Activated CD4-positive, alpha-beta T cell treated with anti-CD3 and anti-CD28 coated beads, Interleukin-2, amount 50 U/mL, for 4 hours (primary cell): ENCODE measurements at places on chromosomes 3 and 15.

DNA sequence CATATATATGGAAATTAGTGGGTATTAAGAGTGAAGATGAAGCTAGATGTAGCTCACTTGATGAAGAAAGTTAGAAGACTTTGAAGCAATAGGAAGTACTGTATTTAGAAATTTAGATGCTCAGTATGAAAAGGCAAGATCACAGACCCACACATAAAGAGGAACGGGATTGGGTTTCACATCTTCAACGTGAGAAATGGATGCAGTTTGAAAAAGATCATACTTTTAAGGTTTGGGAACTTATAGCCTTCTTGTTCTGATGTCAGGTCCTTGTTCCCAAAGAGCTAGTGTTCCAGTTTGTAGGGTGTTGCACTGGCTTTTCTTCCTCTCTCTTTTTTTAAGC is 16.7 kb downstream of the AP3S2 start:
- DNase-seq = no peak

DNA sequence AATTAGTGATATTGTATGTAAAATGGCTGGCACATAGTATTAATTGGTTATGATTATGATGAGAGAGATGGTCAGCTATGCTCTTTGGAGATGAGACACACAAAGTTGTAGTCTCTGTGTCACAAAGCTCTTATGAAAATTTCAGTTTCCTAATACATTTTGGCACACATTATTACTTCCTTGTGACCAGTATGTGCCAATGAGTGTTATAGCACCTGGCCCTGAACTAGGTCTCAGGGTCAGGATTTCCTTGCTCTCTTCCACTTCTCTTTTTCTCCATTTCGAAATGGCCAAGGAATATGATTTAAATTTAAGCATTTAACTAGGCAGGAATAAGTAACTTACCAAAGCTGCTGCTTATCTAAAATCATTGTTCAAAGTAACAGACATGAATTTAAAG is 28.0 kb downstream of the TIPARP start:
- no peak for DNase-seq

- DNase-seq = peak; percentile 27
These were observed at the start of gene ADAMTS7 for GRCh38 chr15:78811124-78811824. TSS of gene ADAMTS7 (minus strand) at chr15:78811464. CDS start at chr15:78811220, 244 bp downstream.

- DNase-seq = no peak
These were observed 74.0 kb downstream of the CHRNA7 start for GRCh38 chr15:32104061-32104995.

GRCh38 chr3:46495901-46496456 is 1.8 kb upstream of the RTP3 start:
- DNase-seq = no peak

DNA sequence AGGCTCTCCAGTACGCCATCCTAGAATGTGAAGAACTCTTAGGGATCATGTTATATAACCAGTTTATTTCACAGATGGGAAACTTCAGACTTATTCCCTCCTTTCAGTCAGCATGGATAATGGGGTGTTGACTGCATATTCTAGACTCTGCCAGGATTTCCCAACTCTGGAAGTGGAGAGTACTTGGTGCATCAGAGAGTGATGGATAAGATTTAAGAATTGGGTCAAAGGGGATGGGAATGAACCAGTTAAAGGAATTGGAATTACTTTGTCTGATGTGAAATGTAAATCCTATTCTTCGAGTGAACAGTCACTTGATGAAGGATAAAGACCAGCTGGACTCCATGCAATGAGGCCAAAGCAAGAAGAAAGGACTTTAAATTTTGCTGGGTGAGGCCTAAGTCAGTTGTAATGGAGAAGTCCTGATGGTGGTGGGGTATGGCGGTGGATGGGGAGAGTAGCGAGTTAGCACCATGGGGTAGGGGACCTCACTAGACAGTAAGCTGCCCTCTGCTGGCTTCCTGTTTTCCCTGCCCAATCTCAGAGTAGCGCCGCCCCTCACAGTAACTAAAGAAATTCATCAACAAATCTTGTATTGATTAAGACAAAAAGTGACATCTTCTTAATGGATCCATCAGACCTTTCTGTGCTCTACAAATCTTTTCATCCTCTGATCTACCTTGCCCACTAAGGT is 7.3 kb upstream of the CACNA1D start:
- no peak for DNase-seq

DNA sequence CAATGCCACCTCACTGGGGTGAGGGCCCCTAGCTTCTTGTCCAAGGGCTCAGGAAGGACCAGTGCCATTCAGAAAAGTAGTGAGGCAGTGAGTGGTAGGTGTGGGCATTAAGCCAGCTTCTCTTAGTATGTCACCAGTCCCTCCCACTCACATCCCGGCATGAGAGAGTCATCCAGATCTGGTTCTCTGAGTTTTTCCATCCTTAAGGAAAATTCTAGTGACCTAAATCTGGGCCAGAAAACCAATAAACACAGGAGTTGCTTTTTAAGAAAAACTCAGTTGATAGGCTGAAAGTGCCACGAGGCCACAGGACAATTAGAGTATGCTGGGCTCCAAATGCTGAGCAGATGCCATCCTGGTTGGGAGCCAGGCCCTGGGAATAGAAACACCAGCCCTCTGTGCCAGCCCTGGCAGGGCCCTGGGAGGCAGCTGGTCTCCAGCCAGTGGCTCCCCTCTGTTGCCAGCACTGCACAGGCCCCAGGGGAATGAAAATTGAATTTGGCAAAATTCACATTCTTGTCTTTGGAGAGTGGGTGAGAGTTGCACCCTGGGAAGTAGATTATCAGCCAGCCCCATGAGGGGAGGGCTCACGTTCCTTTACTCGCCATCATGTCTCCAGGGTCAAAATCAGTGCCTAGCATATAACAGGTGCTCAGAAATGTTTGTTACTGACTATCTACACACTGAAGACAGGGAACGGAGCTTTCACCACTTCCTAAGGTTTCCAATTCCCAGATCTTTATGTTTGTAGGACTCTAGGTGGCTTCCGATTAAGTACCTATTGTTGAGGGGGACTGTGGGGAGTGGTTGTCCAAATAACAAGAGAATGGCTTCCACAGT is 52.8 kb downstream of the FAM43A start:
- no peak for DNase-seq

DNA sequence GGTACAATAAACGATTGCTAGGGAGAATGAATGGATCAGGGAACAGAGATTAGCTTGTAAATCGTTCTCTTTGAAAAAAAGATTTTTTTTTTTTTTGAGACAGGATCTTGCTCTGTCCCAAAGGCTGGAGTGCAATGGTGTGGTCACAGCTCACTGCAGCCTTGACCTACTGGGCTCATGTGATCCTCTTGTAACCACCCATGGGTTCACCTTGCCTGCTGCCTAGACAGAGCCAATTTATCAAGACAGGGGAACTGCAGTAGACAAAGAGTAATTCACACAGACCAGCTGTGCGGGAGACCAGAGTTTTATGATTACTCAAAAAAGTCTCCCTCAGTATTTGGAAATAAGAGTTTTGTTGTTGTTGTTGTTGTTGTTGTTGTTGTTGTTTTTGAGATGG is 39.6 kb downstream of the METTL6 start:
- no peak for DNase-seq

- peak; percentile 87 for DNase-seq
These were observed at the start of gene GOLGA8A for GRCh38 chr15:34437687-34438086. TSS of gene GOLGA8A (minus strand) at chr15:34437808. CDS start at chr15:34389691, 48,117 bp downstream.

- DNase-seq = no peak
These were observed 3.7 kb downstream of the EHD4 start for GRCh38 chr15:41968701-41969100.

DNA sequence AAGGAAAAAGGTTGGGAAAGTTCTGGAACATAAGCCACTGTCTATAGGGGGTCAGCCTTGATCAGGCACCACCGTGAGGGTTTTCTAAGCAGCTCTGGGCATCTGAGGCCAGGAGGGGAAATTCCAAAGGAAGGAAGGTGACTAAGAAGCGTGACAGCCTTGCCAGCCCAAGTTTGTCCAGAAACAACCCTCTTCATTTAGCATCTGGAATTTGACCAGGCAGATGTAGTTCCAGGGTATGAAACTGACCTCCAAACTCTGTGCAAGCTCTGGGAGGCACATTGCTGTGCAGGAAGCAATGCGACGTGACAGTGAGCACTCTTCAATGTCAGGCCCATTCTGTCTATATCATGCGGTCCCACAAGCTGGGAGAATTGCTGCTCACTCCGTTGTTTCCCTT is 85.4 kb upstream of the TPM1 start:
- DNase-seq = no peak

- DNase-seq = no peak
These were observed 151.3 kb downstream of the CFAP20DC start for GRCh38 chr3:58898513-58898912.

DNA sequence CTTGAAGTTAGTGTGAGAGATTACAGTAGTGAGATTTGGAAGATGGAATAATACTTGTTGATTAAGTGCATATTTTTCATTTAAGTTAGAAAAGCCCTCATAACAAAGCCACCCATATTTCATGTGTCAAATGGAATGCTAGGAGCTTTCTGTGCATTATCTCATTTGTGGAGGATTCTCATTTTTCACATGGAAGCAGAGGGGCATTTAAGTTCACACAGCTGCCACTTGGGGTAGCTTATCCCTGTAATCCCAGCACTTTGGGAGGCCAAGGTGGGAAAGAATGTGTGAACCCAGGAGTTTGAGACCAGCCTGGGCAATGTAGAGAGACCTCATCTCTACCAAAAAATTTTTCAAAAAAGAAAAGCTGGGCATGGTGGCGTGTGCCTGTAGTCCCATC is 55.2 kb downstream of the RAB7A start:
- no peak for DNase-seq

- DNase-seq = no peak
These were observed 26.2 kb downstream of the PSTPIP1 start for GRCh38 chr15:77021088-77021481.

GRCh38 chr15:88624156-88624970 is 3.2 kb downstream of the AEN start:
- DNase-seq = no peak

- DNase-seq = no peak
These were observed 18.3 kb downstream of the TPRA1 start for GRCh38 chr3:127572186-127572585.

DNA sequence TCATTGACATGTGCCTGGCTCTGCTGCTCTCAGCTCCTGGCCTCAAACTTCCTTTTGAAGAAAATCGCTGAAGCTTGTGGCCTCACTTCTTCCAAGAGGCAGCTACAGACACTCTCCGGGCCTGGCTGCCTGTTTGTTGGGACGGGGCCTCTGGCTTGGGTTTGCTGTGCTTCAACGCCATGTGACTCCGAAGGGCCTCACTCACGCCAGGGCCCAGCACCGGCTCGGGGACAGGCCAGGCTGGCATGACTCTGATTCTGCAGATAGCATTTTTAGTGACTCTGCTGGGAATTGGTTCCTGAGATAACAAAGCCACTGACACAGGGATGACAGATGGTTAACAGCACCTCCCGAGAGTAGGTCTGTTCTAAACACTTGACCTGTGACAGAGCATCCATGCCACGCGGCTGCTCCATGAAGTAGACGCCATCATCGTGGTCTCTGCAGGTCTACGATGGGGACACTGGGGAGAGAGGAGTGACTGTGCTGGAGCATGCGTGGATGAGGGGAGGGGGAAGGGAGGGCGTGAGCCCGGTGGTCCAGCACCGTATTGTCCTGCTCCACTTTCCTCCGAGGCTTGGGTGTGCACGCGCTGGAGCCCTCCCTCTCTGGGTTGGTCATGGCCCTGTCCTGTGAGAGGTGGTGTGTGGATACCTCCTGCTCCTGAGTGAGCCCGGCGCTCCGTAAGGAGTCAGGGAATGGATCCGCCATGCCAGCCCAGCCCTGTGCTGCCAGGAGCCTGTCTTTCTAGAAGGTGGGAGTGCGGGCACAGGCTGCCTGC is 133.6 kb downstream of the TJP1 start:
- no peak for DNase-seq

DNA sequence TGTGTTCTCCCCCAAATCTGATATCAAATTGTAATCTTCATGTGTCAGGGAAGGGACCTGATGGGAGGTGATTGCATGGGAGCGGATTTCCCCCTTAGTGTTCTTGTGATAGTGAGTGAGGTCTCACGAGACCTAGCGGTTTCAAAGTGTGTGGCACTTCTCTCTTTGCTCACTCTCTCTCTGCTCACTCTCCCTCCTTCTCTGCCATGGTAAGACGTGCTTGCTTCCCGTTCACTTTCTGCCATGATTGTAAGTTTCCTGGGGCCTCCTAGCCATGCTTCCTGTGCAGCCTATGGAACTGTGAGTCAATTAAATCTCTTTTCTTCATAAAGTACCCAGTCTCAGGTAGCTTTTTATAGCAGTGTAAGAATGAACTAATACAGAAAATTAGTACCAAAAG is 30.6 kb upstream of the OR5H6 start:
- DNase-seq = no peak

DNA sequence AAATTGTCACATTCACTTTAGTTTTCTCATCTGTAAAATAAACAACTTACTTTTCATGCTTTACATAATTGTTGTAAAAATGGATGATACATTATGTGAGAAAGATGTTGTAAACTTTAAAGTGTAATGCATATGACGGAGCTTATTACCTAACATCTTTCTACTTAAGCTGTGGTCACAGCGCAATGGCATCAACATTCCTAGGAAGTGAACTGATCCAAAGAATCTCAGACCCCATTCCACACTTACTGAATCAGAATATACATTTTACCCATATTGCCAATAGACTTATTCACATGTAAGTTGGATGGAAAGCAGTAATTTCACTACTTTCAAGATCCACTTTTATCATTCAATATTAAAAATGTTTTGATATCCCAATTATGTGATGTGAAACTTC is 497.5 kb downstream of the FGF12 start:
- DNase-seq = no peak

- peak; percentile 65 for DNase-seq
These were observed 68.0 kb downstream of the ATP2B2 start for GRCh38 chr3:10437272-10437994.

- no peak for DNase-seq
These were observed 133.2 kb downstream of the CHSY1 start for GRCh38 chr15:101118615-101119014.

- DNase-seq = no peak
These were observed 300.0 kb upstream of the CTNNB1 start for GRCh38 chr3:40899286-40899712.

DNA sequence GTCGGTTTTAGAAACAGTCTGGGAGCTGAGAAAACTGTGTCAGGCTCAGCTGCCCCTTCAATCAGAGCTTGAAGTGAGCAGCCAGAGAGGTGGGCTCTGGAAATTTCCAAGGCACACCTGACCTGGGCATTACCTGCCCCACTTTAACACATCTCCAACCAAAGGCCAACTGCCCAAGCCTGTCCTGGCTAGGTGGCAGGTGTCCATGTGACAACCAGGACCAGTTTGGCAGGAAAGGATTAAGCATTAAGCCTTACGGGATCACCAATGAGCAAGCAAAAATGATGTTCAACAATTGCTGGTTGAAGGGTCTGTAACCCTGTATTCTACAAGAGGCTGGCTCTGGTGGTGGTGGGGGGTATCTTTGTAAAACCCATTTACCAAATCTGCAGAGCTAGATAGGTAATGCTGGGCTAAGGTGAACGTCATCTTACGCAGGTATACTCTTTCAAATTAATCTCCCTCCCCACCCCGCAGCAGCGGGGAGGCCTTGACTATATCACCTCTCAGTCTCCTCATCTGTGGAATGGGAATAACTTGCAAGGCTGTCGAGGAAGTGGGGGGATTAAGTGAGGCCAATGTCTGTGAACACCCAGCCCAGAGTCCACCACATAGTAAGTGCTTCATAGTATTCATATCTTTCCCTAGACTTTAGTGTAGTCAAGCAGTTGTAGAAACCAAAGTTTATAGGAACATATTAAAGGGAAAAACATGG is 183.2 kb downstream of the MEGF11 start:
- no peak for DNase-seq

- no peak for DNase-seq
These were observed 40.1 kb upstream of the MTMR10 start for GRCh38 chr15:31031471-31032067.
